ENCODE measurements at places on chromosomes 7 and 10.
A peak's percentile ranks its signal among the peaks of the same experiment; 100 is the strongest.

- no peak for DNase-seq
Measured at GRCh38 chr7:33423646-33424020, 294.3 kb downstream of the BBS9 start.

DNA sequence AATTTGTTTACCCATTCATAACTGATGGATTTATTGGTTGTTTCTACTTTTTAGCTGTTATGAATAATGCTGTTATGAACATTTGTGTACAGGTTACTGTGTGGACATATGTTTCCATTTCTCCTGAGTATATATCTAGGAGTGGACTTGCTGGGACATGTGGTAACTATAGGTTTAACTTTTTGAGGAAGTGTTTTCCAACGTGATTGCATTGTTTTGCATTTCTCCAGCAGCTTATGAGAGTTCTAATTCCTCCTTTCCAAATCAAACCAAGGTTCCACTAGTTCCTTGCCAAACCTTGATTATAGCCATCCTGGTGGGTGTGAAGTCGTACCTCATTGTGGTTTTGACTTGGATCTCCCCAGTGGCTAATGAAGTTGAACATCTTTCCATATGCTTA, 2.6 kb upstream of the PRF1 start:
- no peak for DNase-seq

DNA sequence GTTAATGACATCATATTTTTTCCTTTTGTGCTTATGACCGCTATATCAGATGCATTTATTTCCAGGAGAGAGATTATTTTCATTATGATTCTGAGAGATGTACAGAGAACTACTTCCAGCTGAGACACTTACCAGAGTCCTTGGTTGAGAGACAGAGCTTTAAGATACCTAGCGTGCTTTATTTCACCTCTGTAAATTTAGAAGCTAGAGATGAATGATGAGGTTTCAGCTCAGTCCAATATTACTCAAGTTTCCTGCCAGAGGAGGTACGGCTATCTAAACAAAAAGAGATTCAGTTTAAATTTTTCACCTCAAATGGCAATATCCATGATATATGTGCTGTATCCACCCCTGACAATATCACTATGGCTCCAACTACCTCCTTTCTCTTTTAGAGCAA, 182.6 kb upstream of the FAM3C start:
- DNase-seq: no peak

GRCh38 chr7:157480371-157481050, 143.7 kb downstream of the DNAJB6 start:
- no peak for DNase-seq

- DNase-seq: no peak
Measured at GRCh38 chr7:70498232-70498992, 633.5 kb upstream of the GALNT17 start.

DNA sequence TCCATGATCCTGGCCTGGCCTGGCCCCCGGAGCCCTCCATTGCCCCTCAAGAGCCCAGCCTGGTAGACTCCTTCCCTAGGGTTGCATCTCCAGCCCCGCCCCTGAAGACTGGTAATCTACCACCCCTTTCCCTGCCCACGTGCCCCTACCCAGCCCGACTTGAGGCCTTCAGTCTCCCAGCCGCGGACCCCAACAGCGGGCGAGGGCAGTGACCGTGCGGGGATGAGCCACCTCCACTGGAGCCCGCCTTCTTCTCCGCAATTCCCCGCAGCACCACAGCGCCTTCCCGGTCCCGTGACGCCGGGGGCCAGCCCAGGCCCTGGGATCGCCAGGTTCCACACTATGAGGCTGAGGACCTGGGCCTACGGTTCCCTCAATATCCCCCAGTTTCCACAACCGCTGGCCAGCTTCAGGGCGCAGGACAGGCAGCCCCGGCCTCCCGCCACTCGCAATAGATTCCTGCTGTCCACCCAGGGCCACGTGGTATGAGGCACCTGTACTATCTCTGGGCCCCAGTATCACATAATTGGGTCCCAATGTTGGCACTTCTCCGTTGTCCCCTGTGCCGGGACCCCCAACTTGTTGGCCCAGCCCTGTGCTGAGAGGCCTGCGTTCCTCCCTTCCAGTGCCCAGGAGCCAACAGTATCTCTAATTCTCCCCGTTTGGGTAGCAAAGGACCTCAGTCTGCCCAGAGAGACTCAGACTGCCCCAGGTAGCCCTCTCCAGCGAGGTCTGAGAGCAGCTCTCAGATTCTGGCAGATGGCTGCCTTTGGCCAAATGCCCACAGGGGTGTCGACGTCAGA, 1.1 kb upstream of the GPRIN2 start:
- DNase-seq: no peak

DNA sequence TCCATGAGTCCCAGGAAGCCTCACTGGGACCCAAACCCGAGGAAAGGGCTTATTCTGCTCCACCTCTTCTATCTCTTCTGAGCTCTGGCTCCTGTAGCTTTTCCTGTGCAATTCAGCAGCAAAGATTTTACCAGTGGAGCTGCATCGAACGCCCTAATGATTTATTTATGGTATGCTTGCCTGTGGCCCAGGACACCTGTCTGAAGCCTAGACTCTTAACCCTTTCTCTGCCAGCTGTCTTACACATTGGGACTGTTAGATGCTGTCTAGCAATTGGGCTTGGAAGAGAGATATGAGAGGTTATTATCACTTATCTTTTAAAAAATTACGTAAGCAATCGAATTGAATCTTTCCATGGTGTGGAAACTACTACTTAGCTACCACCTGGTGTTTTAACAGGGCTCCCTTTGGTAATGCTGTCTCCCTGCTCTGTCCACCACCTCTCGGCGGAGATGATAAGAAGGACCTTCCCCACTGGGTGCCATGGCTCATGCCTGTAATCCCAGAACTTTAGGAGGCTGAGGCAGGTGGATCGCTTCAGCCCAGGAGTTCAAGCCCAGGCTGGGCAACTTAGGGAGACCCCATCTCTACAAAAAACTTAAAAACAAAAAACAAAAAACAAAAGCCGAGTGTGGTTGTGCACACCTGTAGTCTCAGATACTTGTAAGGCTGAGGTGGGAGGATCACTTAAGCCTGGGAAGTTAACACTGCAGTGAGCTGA, 8.8 kb downstream of the ACSL5 start:
- no peak for DNase-seq

- DNase-seq: no peak
Measured at GRCh38 chr10:15603446-15604011, 116.2 kb downstream of the ITGA8 start.

GRCh38 chr7:36860681-36861080, 136.4 kb upstream of the AOAH start:
- DNase-seq: no peak

DNA sequence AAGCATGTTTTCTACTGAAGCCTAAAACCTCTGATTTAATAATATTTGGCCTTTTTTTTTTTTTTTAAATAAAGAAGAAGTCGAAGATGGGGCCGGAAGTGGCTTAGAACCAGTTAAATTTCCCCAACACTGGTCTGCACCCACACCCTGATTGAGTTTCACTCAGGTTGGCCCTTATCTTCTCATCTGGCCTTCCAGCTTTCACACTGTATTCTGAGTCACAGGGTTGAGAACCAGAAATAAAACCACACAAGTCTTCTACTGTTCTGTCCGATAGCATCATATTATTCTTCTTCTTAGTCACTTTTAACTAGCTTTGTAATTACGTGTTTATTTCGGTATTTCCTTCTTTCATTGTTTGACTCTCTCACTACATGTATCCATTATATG, 9.9 kb downstream of the ZNF365 start:
- peak; percentile 40 for DNase-seq

- DNase-seq: no peak
Measured at GRCh38 chr7:43768201-43768886, 9.9 kb downstream of the BLVRA start.

DNA sequence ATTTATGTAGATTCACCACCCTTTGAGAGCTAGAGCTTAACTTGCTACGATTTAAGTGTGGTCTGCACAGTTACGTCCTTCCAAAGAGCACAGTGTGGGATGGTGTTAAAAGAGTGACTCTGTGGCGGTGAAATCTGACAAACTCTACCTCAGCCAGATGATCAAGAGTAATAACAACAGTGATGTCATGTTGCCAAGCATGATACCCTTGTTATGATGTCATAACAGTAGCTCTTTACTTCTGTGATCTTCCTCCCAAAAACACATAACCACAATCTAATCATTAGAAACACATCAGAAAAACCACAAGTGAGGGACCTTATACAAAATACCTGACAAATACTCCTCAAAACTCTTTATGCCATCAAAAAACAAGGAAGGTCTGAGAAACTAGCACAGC, 649.3 kb downstream of the POM121L12 start:
- no peak for DNase-seq

DNA sequence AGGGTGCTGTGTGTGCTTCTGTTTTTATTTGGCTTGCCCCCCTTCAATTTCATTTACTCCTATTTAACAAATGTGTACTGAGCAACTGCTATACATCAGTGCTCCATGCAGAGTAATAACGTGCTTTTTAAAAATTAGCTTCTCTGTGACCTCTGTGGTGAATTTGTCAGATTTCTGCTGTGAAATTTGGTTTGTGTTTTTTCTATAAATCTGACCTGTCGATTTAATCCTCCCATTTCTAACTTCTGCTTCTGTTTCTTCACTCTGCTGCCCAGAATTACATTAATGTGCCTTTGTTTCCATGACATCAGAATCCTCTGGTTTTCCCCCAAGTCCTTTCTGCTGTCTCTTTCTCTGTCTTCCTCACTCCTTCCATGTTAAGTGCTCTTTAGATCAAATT, 123.8 kb upstream of the CACNA2D1 start:
- no peak for DNase-seq

- no peak for DNase-seq
Measured at GRCh38 chr10:34736976-34737771, 77.9 kb downstream of the PARD3 start.

- no peak for DNase-seq
Measured at GRCh38 chr7:155805826-155806095, 6.5 kb downstream of the SHH start.

GRCh38 chr10:69567920-69568319, 5.3 kb downstream of the NEUROG3 start:
- no peak for DNase-seq

DNA sequence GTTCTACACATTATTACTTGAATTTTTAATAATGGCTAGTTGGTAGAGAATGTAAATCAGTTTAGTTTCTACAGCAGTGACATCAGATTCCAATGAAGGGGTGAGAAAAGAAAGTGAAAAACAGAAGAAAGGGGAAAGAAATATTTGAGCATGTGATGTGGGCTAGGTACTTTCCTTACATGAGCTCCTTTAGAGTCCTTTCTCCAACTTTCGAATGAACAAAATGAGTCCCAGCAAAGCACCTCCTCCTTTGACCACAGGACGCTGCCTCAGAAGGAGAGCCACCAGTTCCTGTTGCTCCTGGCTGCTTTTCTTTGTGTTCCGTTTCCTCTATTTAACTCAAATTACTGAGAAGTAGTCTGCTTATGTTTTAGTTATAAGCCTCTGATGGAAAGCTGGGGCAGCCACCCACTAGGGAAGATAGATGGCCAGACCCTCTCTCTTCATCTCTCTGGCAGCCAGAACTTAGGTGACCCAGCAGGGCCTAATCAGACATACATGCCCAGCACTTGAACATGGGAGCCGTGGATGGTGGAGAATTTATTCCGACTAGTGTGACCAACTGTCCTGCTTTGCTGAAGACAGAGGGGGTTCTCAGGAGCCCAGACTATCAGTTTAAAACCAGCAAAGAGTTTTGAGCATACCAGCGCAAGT, 82.4 kb upstream of the NME8 start:
- DNase-seq: no peak

DNA sequence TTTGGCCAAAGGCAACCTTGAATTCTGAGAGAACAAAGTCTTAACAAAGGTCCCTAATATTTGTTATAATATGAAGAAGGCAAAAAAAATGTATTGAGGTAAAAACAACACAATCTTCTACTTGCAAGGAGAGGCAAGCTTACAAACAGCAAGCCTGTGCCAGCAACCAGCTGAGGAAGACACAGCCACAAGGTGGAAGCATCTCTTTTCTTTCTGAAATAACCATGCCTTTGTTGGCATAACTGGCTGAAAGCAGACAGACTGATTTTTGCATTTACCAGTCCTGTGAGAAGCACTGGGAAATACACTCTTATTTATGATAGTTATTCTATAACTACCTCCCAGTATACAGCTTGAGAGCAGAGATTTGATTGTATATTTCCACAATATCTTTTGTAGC, 292.0 kb downstream of the PHTF2 start:
- DNase-seq: no peak

DNA sequence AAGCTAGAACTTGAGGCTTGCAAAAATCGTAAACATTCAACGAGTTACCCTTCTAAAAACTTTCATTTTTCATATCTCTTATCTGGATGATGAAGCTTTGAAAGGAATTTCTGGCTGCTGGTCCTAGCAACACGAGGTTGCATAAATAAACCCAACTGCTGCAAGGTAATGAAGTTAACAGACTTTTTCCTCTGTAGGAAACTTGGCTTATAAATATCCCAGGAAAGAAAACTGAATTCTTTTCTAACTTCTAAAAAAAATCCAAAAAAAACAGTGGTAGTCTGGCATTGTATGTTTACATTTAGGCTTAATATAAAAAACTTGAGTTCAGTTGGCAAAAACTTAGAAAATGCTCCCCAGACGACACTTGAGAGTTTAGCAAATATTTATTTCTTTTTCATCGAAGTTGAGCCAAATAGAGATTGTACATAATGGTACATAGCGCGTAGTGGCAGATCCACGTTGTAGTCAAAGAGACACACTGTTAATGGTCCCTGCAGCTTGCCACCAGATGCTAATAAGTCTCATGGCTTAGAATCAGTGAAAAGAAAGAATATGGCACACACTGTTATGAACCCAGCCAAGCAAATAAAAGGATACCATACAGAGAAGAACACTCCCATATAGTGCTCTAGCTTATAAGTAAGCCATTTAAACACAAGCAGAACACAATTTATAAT, 200.3 kb upstream of the PCLO start:
- DNase-seq: no peak

Data from stimulated activated CD4-positive, alpha-beta T cell treated with anti-CD3 and anti-CD28 coated beads, TNF-alpha, amount 100 ng/mL, for 24 hours (primary cell).